ENCODE measurements at places on chromosomes 2 and 18.
A peak's percentile ranks its signal among the peaks of the same experiment; 100 is the strongest.

DNA sequence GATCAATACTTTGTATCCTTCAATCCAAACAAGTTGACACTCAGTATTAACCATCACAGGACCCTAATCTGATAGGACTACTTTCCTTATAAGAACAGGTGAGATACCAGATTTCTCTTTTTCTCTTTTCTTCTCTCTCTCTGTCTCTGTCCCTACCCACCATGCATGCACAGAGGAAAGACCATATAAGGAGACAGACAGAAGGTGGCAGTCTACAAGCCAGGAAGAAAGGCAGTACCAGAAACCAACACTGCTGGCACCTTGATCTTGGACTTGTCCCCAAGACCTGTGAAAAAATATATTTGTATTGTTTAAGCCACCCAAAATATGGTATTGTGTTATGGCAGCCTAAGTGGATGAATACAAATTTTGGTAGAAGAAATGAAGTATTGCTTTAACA lies 156.2 kb upstream of the KCNH7 start:
- no peak for DNase-seq

DNA sequence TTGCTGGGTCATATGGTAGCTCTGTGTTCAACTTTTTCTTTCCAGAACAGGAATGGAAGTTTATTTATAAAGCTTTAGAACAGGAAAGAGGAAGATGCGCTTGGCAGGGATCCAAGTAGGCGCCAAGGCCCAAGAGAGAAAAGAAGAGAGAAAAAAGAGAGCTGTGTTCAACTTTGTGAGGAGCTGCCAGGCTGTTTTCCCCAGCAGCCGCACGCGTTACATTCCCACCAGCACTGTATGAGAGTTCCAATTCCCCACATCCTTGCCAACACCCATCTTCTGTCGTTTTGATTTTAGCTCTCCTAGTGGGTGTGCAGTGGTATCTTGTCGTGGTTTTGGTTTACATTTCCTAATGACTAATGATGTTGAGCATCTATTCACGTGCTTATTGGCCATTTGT lies 51.4 kb downstream of the KCNF1 start:
- no peak for DNase-seq

DNA sequence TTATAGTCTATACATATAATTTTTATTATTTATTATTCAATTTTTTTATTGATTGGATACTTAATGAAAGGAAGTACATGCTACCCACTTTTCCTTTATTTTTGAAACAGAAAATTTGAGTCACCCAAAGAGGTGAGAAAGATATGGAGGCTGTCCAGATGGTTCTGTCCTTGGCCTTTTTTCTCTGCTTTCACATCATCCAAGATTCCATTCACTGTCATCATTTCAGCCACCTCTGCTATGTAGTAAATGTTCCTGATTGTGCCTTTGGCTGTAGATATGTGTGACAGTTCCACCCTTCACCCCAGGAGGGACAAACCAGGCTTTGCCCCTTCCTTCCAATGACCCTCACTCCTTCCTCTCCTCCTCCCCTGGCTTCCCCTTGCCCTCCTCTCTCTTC lies 675.7 kb upstream of the ID2 start:
- DNase-seq, result no peak

- DNase-seq, result no peak
Observed at GRCh38 chr18:44712025-44712424, 31.3 kb downstream of the SETBP1 start.

DNA sequence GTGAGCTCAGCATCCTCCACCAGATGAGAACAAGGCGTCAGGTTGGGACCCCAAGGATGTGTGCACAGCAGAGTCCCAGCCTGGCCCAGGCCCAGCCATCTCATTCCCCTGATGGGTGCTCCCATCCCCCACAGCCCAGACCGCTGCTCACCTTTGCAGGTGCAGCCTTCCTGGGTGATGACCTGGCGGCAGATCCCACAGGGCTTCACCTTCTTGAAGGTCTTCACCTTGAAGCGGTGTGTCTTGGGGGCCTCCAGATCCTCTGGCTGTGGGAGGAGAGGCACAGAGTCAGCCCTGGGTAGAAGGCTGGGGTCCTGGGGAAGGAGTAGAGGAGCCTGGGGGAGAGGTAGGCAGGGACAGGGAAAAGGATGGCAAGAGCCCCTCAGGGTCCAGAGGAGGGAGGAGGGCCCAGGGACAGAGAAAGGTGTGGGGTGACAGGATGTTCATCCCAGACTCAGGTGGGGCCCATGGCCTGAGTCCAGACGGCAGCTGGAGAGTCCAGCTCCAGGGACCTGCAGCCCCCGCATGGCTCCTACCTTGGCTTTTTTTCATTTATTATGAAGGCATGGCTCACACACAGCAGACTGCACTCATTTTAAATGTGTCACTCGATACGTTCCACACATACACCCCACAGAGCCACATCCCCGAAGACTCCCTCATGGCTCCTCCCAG lies 11.9 kb downstream of the TNS1 start:
- DNase-seq, result no peak

- DNase-seq, result no peak
Observed at GRCh38 chr2:197182668-197183067, 127.9 kb downstream of the ANKRD44 start.

GRCh38 chr18:3720159-3720558 lies 270.2 kb downstream of the TGIF1 start:
- DNase-seq, result no peak

GRCh38 chr2:174624895-174625430 lies 27.4 kb upstream of the WIPF1 start:
- no peak for DNase-seq

GRCh38 chr2:217079165-217079564 lies 219.3 kb upstream of the TNP1 start:
- no peak for DNase-seq

DNA sequence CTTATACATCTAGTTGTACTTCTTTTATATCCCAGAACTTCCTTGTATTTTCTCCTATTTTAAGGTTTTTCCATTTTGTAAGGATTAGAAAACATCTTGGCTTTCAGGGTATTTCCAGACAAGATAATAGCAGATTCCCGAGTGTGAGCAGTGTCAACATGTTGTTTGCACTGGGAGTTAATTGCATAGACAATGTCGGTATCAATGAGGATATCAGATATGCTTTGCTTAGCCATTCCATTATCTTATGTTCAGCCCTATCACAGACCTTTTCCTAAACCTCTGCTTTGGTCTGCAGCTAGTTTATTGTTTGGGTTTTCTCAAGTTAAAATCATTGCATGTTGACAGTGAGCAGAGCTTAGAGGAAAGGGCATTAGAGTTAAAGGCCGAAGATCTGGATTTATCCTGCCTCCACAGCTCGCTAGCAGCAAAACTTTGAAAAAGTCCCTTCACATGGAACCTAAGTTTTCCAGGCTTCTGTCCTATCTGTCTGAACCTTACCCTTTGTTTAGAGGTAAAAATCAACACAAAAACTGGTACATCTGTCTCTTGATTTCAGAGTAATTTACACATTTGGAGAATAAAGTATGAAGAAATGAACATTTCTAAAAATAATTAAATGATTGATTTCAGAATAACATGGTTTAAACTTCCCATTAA lies 355.4 kb downstream of the KIAA1328 start:
- no peak for DNase-seq

DNA sequence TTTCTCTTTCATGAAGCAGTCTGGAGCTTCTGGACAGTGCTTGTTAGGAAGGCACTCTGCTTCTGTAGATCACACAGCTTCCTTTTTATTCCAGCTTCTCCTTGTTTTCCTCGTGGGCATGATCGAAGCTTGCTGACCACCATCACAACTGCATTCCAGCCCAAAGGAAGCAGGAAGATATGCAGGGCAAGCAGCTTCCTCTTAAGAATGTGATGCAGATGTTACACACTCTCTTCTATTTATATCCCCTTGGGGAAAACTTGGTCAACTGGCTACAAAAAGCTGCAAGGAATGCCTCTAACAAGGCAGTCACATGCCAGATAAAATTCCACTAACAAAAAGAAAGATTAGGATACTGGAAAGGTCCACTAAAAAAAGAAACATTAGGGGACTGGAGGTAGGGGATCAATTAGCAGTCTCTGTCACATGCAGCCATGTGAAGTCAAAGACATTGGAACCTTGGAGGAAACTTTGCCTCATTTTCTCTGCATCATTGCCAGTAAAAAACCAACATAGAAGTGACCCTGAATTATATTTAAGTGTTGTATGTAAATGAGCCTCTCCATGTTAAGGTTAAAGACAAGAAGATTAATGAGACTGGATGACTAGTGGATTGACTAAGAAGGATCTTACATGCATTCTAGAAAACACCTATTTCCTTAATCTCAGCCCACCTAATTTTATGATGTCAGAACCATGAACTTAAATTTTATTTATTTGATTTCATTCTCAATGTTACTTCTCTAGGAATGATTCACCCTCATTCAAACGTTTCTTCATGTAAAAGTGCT lies 98.3 kb downstream of the NAB1 start:
- DNase-seq, result no peak

DNA sequence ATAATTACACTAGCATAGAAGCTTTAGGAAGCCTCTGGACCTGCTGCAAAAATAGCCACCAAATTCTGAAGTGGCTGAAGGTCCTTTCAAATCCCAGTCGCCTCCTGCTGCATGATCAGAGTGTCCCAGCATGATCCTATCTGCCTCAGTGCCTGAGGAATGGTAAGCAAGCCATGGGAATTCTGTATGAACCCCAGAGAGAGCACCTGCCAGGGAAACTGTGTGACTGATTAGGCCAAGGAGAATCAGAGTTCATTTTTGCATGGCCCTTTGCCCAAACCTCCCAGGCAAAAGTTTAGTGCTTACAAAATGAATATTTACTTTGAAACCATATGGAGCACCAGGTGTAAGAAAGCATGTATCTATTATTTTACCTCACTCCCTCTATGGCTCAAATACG lies 221.4 kb downstream of the ARL4C start:
- no peak for DNase-seq

GRCh38 chr2:190515687-190516086 lies 18.8 kb downstream of the NEMP2 start:
- DNase-seq, result peak; percentile 73

DNA sequence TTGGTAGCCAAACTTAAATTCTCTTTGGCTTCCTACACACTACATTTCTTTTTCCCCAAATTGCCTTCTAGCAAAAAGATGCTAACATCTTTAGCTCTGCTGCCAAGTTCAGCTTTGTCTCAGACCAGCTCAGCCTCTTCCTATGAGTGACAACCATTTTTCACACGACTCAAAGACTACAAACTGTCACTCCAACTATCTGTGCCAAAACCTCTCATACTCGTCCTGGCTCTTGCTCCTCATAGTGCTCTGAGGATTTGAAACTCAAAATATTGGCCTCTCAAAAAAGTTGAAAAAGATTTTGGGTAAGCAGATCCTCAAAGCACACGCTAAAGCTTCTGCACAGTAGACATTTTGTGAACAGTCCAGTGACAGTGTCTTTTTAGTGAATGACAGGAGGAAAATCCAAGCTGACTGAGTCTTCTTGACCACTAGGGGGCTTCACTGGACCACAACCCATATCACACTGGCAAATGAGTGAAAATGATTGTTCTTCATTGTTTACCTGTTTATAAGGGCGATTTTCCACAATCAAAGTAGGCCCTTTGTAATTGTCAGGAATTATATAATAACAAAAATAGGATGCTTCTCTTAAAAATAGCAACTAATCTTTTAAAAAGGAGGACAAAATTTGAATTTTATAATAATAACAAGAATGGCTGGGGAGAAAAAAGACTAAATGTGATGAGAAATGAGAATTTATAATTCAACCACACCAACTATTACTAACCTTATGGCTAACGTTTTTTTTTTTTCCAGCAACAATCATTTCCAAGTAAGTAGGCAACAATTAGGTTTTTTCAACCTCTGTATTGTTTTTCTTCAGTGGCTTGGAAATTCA lies 85.5 kb upstream of the PGAP1 start:
- DNase-seq, result no peak

DNA sequence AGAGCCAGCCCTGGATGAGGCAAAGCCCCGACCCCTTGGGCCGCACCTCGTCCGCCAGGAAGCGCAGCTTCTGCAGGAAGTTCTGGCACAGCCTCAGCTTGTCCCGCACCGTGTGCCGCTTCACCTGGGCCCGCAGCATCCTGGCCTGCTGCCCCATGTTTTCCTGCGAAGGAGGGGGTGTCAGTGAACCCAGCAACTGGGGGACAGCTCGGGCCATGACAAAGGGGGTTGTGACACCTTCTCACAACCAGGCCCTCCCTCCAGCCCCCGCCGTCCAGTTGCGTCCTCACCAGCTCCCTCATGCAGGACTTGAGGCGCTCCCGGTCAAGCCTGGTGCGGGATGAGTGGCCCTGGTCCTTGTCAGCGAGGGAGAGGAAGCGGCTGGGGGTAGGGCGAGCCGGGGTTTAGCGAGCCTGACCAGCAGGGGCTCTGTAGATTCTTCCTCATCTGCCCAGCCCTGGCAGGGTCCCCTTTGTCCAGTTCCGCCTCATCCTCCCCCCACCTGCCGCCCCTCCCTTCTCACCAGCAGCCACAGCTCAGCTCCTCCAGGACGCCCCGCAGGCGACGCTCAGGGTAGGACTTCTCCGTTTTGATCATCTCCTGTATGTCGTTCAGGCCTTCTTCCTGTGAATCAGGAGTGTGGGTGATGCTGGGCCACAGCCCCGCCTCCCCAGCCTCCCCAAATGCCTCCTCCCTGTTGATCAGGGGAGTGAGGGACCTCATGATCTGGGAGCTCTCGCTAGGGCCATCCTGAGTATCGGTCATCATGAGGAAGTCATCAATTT lies 606 bp downstream of the OTOF start:
- DNase-seq, result no peak

DNA sequence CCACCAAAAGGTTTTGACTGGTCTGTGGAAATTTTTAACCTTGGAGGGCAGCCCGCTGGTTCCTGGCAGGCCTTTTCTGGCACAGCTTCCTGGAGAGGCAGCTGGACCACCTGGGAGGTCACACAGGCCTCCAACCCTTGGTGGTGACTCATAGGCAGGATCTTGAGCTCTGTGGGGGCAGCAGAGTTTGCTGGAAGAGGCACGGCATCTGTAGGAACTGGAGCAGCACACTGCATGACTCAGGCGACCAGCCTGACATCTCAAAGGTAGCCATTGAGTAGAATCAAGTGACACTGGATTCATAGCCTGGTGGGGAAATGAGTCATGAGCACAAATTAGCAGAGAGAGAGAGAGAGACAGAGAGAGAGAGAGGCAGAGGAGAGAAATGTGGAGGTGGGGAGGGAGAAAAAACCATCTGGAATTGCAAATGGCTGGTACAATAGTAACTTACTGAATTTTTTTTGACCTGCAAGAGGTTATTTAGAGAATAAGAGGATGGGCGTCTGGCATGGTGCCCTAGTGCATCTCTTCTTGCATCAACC lies 57.4 kb downstream of the TRPM8 start:
- DNase-seq, result no peak

GRCh38 chr2:220550995-220551700 lies 923.7 kb downstream of the SLC4A3 start:
- DNase-seq, result no peak

DNA sequence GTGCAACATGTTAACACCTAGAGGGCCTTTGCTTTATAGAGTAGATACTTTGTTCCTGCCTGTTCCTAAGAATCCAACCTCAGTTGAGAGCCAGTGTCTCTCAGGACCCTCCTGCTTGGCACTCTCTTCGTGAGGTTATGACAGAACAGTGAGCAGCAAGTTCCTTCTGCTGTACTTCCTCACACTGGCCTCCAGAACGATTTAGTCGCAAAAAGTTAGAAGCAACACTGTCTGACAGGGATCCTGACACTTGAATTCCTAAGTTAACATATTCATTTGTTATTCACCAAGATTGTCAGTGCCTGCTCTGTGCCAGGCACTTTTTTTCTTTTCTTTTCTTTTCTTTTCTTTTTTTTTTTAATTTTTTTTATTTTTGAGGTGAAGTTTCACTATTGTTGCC lies 57.0 kb upstream of the ITM2C start:
- no peak for DNase-seq

- DNase-seq, result no peak
Observed at GRCh38 chr2:283996-284794, 3.7 kb downstream of the ALKAL2 start.

All from CD8-positive, alpha-beta T cell (primary cell).